DMS 273 treated with DMSO at 0.1 percent for 48 hours (cell line): ENCODE measurements at places on chromosomes 13 and 19.

DNA sequence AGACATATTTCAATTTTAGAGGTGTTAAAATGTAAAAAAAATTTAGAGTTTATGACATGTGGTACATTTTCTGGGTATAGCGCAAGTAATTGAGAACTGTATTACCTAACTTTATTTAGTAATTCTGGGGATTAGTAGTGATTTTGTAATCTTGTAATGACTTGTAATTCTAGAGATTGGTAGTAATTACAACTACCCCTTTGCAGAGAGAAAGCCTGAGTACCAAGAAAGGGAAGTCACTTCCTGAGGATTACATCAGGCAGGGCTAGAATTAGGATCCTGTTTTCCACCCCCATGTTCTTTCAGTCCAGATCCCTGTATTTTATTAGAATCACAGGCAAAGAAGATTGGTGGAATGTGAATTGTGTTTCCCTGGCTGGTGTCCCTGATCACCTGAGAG, 274.9 kb downstream of the KCNRG start:
- DNase-seq, result no peak

GRCh38 chr19:17972230-17972629, 5.3 kb downstream of the KCNN1 start:
- no peak for DNase-seq

DNA sequence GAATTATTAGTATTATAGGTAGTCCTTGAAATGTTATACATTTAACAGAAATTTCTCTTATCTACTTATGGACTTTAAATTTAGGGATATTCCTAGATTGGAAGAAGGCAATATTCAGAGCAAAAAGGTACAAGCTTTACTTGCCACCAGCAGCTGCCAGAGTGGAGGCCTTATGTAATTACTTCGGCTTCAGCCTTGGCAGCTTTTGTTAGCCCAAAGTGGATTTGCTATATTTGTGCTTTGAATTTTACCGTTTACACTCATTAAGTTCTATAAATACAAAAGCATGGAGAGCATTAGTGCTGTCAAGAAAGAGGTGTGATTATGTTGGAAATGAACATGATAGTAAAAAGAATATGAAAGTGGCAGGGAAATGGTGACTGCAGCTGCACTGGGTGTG, 319.9 kb downstream of the ATP8A2 start:
- DNase-seq, result no peak

- DNase-seq, result no peak
These were observed 184.4 kb upstream of the HTR2A start for GRCh38 chr13:47081246-47081645.

- DNase-seq, result no peak
These were observed 2166.4 kb downstream of the PCDH9 start for GRCh38 chr13:65063753-65064152.

GRCh38 chr13:40518481-40518882, 148.0 kb downstream of the FOXO1 start:
- DNase-seq, result no peak

- DNase-seq, result no peak
These were observed 206.1 kb downstream of the DNAJC15 start for GRCh38 chr13:43229506-43229905.

GRCh38 chr19:5091684-5092480, 123.0 kb downstream of the KDM4B start:
- DNase-seq, result no peak

DNA sequence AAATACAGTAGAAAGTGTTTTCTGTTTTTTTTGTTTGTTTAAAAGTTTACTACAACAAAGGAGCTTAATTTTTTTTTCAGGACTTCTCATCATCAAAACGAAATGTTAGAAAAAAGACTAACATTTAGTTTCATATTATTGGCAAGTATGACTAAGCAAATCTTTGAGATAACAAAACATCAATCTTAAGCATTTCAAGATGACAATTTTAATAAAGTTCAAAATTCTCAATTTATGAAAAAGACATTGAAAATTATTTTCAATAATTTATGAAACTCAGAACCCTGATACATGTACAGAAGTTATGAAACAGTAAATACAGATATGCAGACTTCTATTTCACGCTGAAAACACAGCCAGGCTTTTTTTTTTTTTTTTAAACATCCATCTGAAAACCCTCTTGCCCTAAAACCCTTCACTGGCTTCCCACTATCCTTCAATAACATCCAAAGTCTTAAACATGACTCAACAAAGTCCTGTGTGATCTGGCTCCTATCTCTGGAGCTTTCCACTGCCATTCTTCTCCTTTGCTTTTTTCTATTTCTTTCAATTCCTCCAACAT, 3.9 kb downstream of the RBM26 start:
- DNase-seq, result no peak

DNA sequence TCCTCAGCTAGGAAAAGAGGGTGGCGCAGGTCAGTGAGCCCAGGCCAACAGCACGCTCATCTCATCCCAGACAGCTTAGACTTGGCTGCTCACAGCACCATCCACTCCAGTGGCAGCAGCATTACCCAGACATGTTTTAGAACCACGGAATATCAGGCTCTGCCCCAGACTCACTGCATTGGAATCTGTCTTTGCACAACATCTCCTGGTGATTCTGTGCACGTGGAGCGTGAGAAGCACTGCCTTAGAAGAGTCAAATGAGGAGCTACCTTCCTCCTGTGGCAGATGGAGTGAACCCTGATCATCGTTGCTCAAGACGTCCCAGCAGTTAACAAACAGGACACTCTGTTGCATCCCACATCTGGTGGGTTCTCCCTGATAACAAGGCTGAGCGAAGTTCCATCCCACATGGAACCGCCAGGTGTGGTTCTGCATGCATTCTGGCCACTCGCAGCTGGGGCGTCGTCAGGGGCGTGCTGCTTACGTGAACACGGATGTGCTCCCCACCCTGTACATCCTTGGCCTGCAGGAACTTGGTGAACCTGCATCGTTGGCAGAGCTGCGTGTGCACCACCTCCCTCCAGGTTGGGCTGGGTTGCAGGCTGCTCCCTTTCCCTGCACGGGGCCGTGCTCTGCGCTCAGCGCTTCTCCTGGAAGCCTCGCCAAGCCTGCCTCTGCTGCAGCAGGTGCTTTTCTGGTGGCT, 25.2 kb upstream of the ATP11A start:
- DNase-seq, result no peak

DNA sequence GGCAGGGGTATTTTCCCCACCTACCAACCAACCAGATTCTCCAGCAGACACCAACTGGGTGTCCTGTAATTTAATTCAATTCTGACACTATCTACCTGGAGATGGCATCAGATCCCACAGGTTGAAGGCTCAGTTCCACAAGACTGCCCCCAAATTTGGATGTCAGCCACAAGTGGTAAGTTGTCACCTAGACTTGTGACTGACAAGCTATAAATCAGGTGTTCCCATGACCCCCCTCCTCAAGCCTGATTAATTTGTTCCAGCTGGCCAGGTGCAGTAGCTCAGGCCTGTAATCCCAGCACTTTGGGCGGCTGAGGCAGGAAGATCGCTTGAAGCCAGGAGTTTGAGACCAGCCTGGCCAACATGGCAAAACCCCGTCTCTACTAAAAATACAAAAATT, 10.6 kb upstream of the HAUS5 start:
- no peak for DNase-seq

- no peak for DNase-seq
These were observed 20.4 kb upstream of the CPB2 start for GRCh38 chr13:46124967-46125933.

DNA sequence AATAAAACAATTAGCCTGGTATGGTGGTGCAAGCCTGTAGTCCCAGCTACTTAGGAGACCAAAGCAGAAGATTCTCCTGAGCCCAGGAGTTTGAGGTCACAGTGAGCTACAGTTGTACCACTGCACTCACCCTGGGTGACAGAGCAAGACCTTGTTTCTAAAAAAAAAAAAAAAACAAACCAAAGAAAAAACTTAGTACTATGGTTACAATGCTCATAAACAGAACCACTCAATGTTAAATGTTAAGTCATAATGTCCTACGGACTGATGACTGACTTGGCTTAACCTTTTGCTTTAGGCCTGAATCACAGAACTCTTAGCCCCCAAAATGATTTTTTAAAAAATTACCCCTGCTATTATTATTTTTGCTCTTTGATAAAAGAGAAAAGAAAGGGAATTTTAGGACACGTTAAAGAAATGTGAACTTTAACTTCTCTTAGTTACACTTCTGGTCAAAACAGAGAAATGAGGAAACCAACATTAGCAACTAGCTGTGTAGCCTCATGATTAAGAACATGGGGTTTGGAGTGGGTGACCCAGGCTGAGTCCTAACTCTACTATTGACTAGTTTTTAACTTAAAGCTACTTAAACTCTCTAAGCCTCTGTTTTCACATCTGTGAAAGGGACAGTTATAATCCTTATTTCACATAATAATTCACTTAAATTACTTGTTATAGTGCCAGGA, 13.7 kb upstream of the ELF1 start:
- no peak for DNase-seq
